ENCODE measurements at places on chromosomes 6 and 20. TPM values are rescaled to one million over a fixed set of nuclear protein-coding genes. Genes with fewer than 3 reads are reported as not detected.

The FAM162B gene
- not detected for polyA plus RNA-seq

The EPPIN gene
- not detected for polyA plus RNA-seq

GRCh38 chr6:73870907-73871306, 174.9 kb downstream of the CD109 start:
- DNase-seq, result no peak

- DNase-seq, result no peak
Observed at GRCh38 chr6:108730635-108731515, 117.3 kb upstream of the ARMC2 start.

- DNase-seq, result no peak
Observed at GRCh38 chr6:160032538-160032937, 63.7 kb downstream of the IGF2R start.

- DNase-seq, result no peak
Observed at GRCh38 chr6:11974089-11974488, 38.0 kb upstream of the HIVEP1 start.

DNA sequence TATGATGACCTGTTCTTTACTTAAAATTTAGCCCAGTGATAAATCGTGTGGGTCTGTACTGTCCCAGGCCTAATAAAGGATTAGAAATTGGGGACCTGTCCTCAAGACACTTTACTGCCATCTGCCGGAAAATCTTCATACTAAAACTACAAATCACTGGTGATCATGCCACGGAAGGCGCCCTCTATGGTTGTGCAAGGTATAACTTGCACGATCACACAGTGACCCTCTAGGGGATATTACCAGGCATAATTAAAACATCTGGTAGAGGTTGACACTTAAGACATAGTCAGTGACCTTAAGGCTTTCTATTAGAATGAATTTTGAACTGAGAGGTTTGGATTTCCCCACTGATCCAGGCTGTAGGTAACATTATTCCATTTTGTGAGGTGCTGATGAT, 172.6 kb downstream of the BMP2 start:
- no peak for DNase-seq

DNA sequence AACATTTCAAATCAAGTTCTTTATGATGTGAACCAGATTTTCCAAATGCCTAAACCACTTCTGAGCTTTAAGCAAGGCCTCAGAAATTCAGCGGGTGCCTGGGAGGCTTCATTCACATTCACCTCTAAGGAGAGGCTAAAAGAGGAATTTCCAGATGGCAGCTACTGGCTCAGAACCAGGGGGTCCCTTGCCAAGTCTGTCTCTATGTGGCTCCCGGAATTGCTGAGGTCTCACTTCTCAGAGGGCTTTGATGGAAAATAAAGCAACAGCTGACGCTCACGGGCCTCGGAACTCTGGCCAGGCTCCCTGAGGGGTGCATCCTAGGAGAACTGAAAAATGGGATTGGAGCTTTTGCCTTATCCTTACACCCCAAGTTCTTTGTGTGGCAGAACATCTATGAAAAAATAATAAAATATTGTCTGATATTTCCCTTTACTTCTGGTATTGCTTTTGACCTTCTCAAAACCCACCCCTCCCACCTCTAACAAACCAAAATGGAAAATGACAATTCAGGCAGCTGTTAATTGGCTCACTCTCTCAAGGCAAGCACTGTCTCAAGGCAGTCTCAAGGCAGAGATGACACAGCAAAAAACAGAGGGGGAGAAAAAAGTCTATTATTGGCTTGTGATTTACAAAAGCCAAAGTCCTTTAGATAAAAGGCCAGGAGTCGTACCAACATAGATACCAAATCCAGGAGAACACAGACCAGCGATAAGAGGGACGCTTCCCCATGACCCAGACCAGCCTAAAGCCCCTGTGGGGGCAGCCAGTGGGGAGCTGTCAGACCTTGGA, 21.8 kb upstream of the LRRN4 start:
- no peak for DNase-seq

GRCh38 chr6:167793421-167793820, 33.3 kb upstream of the AFDN start:
- DNase-seq, result no peak

DNA sequence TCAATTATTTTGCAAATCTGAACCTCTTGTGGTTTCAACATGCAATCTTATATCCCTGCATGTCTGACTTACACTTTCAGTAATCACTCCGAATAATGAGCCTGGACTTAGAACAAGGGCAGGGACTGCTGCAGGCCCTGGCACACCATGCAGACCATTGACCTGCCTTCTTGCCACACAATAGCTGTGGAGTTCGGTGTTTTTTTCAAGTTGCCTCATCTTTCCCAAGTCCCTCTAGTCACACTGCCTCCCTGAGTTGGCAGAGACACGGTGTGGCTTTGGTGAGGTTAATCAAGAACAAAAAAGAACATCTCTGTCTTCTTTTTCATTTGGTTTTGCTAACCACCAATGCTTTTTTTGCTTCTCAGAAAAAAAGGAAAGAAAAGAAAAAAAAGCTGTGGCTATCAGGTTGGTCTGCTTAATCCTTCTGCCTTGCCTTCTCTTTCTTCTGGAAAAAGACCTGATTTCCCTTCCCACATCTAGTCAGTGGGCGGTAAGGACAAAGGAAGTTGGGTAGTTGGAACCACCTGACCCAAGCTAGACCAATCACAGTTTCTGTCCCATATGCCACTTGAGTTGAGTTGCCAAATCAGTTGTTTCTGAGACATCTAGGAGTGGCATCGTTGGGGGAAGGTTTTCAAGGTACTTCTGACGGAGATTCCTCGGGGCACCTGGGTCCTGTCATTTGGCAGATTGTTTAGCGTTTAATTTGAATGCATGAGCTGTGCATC, 55.9 kb upstream of the TASP1 start:
- no peak for DNase-seq

DNA sequence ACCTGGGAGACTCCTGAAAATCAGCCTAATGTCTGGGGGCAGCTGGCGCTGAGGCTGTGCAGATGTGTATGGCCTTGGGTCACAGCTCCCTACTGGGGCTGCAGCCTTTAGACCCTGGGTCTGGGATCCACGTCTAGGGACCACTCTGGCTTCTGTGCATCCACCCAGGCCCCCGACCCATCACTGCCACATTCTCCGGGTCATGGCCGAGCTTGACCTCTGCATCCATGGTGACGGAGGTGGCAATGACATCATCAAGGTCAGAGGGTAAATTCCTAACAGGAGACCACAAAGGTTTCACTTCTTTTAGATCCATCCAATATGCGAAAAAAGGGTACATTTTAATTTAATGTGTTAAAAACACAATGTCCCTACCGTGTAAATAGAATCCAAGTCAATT, 14.5 kb upstream of the PCMTD2 start:
- no peak for DNase-seq

GRCh38 chr20:17282501-17282900, 55.7 kb downstream of the PCSK2 start:
- no peak for DNase-seq

DNA sequence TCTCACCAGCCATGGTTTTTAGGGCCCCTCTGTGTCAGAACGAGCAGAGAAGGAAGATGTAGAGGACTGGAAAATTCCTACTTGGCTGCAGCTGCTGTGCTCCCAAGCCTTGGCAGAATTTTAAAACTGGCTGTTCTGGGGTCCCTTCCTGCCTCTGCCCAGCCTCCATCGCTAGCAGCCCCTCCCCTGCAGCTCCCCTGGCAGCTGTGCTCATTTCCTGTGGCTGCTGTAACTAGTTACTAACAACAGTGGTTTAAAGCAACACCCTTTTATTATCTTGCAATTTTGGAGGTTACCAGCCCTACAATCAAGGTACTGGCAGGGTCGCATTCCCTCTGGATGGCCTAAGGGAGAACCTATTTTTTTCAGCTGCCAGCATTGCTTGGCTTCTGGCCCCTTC, 3.7 kb upstream of the CST11 start:
- DNase-seq, result no peak

GRCh38 chr20:1272368-1273100, 6.4 kb downstream of the SNPH start:
- DNase-seq, result no peak

GRCh38 chr6:3898265-3898994, 49.3 kb downstream of the FAM50B start:
- DNase-seq, result no peak

DNA sequence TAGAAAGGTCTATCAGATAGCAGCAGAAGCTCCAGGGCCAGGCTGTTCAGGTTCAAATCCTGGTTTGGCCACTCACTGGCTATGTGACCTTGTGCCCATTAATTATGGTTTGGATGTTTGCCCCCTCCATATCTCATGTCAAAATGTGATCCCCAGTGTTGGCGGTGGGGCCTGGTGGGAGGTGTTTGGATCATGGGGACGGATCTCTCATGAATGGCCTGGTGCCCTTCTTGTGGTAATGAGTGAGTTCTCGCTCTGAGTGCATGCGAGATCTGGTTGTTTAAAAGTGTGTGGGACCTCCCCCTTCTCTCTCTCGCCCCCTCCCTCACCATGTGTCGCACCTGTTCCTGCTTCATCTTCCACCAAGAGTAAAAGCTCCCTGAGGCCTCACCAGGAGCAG, 240.9 kb downstream of the LRFN2 start:
- no peak for DNase-seq

DNA sequence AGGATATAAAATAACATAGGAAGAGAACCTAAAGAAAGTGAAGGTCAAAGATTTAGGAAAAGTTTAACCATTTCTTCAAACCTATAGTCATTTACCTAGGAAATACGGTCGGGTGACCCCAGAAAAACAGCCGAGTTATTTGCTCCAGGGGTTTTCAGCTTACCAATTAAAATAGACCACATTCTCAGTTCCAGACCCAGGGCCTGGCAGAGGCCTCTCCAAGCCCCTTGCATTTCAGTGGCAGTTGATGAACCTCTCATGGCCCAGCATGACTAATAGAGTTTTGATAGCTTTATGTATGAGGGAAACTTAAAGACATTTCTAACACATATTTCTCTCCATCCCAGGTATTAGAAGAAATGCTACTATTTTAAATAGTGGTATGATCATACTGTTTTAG, 113.5 kb downstream of the OGFRL1 start:
- no peak for DNase-seq
